Left colon (tissue), 2 donors: ENCODE measurements at places on chromosomes 5 and 9. TPM values are rescaled to one million over a fixed set of nuclear protein-coding genes. Genes with fewer than 3 reads are reported as not detected.

- DNase-seq: no peak
Measured at GRCh38 chr9:93859431-93860215, 95.5 kb downstream of the BARX1 start.

GRCh38 chr5:93411716-93412115, 169.3 kb downstream of the NR2F1-AS1 start:
- DNase-seq: no peak

DNA sequence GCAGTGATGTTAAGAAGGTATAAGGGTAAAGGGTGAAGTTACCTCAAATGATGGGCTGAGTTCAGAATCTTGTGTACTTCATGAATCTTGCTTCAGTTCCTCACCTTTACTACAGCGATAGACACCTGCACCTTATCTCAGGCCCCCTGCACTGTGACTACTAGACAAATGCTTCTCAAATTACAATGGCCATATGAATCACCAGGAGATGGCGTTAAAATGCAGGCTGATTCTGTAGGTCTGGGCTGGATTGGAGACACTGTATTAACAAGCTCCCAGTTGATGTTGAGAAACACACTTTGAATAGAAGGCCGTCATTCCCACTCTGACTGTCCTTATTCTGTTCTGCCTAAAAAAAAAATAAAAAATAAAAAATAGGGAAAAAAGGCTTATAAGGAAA, 29.8 kb downstream of the TARS1 start:
- DNase-seq: no peak

- peak; percentile 74 for DNase-seq
Measured at GRCh38 chr9:98807070-98807813, at the start of gene GALNT12. Gene GALNT12, plus strand, starts transcription at chr9:98807670. Its CDS starts 29 bp downstream, at chr9:98807699.

DNA sequence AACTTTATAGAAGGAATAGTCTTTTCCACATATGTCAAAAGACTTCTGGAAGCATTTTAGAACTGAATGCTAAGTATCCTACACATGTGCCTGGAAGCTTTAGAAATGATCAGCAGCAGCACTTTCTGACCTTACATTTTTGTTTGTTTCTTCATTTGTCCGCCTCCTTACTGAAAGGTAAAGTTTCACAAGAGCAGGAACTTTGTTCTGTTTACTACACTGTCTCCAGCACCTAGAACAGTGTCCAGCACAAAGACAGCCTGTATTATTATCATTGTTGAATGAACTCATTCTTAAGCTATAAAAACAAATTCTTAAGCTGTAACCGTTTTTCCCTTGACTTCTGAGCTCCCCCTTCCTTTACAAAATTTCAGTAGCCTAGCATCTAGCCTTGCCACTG, 14.8 kb downstream of the PIP5K1B start:
- DNase-seq: no peak

- DNase-seq: no peak
Measured at GRCh38 chr5:167296066-167296465, 995.4 kb upstream of the WWC1 start.

DNA sequence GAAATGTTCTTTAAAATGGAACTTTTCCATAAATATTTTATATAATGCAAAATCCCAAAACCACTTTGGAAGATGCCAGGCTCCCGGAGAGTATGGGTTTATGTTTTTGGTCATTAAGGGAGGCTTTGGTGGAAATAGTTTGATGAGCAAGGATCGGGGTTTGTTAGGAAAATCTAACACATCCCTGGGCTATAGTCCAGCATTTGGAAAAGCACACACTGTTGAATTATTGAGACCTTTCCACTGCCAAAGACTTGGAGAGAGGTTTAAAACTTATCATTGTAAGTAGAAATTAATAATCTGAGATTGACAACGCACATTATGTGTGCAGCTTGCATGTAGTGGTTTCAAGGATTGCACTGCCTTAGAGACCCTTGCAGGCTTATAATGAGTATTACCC, 156.3 kb downstream of the PARP8 start:
- no peak for DNase-seq

Gene CYSRT1
- total RNA-seq: 0.47 TPM

Gene CA9
- 0.89 TPM for total RNA-seq

Gene PLPP1
- total RNA-seq: 69.7 TPM

Gene PCDHAC1
- total RNA-seq: 0.28 TPM

Gene HRH2
- total RNA-seq: 0.84 TPM

Gene TPPP
- total RNA-seq: 3.9 TPM

Gene SPINK14
- not detected for total RNA-seq
